ENCODE measurements at places on chromosomes 5 and 9.
A peak's percentile ranks its signal among the peaks of the same experiment; 100 is the strongest.

- DNase-seq = no peak
These were observed 111.8 kb upstream of the IER5L start for GRCh38 chr9:129289883-129290282.

DNA sequence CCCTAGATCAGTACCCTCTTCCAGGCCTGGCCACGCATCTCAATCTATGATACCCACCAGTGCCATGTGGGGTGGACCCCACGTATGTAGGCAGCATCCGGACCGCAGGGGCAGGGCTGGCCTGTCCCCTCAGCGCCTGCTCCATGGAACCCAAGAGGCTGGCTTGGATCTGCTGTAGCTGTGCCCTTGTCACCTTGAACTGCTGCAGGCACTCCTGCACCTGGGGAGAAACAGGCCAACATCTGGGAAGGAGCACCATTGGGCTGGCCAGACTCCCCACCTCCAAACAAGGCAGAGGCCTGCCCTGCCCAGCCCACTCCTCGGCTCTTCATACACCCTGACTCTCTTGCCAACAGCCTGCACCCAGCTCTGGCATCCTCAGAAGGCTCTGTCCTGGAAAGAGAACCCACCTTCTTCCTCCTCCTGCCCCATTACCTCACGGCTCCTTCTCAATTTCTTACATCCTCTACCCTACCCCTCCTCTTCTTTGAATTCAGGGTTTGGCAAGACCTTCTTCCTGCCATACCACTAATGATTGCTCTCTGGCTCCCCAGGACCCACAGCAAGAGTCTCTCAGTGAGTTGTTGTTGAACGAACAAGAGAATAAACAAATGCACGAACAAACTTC is 7.7 kb downstream of the HK3 start:
- DNase-seq = no peak

DNA sequence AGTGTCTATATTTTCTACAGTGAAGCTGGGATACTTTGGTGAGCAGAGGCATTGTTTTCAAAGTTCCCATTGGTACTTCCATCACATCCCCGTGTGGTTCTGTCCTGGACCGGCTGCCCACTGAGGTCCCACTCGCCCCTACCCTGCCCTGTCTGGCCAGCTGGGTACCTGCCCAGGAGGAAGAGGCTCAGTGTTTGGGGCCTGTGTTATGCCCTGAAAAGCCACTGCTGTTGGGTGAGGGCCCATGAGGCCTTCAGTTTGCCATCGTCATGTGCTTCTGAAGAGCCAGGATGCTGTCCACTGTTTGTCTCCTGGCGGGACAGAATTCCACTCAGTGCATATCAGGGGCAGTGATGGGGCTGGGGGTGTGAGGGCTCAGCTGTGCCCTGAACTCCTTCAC is 2.6 kb upstream of the CEP72 start:
- DNase-seq = no peak

DNA sequence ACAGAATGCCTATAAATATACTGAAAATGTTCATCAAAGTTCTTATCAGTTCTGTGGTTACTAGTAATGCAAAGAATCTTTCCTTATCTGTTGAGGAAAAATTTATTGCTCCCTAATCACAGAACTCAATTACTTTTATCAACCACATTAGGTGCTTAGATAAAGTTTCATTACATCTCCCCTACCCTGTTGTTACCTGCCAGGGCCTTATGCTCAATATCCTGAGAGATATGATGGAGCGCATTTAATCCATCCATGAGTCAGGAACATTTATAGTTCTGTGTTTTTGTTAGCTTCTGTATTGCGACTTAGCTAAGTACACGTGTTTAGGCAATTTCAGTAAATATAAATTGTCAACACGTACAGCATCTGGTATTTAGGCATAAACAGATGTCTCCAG is 164.3 kb upstream of the ST8SIA4 start:
- no peak for DNase-seq

DNA sequence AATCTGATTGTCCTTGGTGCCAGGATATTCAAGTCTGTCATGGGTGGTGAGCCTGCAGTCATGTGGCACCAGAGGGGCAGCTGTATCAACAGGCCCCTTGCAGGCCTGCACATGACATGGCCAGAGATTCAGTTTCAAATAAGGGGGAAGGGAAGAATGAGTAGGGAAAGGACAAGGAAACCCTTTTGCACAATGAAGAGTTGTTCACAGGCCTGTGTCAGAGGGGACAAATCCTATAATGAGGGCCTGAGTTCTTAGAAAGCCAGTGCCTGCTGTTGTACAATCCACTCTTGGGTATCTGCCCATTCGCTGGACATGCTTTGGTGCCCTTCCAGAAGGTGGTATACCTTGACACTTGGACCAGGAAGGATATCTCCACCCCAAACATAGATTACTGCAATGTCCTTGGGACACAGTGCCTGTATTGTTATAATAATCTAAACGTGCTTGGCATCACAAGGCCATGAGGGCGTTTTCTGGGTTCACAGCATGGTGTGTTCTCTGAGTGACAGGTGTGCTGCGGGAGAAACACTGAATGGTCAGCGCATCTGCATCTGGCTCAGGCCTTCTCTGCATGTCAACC is 1.9 kb upstream of the TMEM171 start:
- no peak for DNase-seq

GRCh38 chr5:78573318-78573717 is 75.3 kb downstream of the LHFPL2 start:
- DNase-seq = no peak

DNA sequence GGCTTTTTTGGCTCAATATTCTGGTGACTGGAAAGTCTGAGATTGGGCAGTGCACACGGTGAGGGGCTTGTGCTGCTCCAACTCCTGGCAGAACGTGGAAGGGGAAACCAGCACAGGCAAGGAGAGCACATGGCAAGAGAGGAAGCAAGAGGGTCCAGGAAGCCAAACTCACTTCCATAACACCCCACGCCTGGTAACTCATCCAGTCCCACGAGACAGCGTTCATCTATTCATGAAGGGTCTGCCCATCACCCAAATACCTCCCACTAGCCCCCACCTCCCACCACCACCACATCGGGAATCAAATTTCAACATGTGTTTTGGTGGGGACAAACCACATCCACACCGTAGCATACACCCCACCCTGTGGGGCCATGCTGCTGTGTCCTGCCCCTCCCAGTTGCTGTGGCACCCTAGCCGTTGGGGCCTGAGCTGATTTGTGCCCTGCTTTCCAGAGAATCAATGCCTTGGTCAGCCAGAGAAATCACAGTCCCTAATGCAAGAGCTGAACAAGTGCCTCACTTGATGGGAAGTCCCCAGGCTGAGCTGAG is 27.3 kb downstream of the PROP1 start:
- no peak for DNase-seq

DNA sequence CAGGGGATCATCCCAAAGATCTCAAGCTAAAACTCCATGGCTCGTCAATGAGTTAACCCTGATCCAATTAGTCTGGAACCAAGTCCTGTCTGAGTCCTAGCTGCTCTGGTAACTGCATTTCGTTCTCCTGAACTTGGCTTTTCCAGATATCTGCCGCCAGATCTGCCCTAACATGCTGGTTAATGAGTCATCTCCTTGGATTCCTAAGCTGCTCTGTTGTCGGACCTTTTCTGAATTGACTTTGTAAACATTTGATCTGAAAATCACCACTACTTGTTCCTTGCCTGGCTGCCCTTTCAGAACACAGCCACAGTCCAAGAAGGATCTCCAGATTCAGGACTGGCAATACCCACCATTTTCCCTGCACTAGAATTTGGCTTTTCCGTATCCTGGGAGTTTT is 473.0 kb downstream of the ZSWIM6 start:
- DNase-seq = no peak

GRCh38 chr5:10581867-10582511 is 18.1 kb downstream of the ANKRD33B start:
- no peak for DNase-seq

GRCh38 chr9:121198512-121199042 is 3.1 kb downstream of the RAB14 start:
- no peak for DNase-seq

DNA sequence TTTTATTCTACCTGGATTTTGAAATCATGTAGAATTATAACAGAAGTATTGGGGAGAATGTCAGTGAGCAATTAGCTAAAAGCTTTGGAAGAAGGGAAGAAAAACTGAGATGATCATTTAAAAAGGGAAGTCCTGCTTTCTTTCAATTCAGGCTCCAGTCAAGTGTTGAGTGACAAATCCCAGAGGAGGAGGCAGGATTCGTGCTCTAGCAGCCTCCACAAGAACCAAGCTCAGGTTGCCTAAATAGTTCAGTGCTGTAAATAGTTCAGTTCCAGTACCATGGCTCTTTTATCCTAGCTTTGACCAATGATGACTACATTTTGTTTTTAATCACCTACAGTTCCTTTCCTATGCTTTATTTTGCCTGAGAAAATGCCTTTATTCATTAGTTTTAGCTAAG is 204.9 kb upstream of the NREP start:
- DNase-seq = peak; percentile 21

- DNase-seq = no peak
These were observed 541.7 kb downstream of the EFNA5 start for GRCh38 chr5:107129051-107129450.
